ENCODE measurements at places on chromosomes 1 and 21.

DNA sequence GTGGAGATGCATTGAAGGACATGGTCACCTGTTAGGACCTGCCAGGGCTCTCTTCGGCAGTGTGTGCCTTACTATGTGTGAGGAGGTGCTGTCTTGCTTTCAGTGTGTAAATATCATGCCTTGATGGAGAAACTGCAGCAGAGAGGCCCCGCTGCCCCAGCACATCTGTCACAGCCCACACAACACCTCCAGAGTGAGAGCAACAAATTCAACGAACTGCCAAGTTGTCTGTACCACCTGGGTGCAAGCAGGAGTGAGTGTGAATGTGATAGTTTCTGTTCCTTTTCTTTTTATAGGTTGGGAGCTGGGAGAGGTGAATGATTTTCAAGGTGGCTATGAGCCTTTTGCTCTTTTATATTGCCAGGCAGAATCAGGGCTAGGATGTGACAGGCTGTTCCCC lies 114.6 kb upstream of the KIAA0040 start:
- H3K4me3 ChIP-seq: no peak overlapping the region
- peaks cover 44% of the 10 kb centered on the region for H3K4me1 ChIP-seq
- H3K36me3 ChIP-seq: no peaks in the 10 kb centered on the region
- H3K27ac ChIP-seq: peak overlapping the region; percentile 4

- no peak for DNase-seq
- no peak overlapping the region for H3K4me3 ChIP-seq
- H3K27me3 ChIP-seq: no peaks in the 10 kb centered on the region
Observed at GRCh38 chr1:246907472-246907871, 24.3 kb downstream of the AHCTF1 start.

GRCh38 chr1:226097866-226098625 lies 35.5 kb downstream of the H3-3A start:
- peaks cover 12% of the 10 kb centered on the region for H3K4me1 ChIP-seq
- DNase-seq: no peak
- H3K4me3 ChIP-seq: no peak overlapping the region
- H3K27ac ChIP-seq: no peak overlapping the region
- H3K27me3 ChIP-seq: peaks cover 13% of the 10 kb centered on the region

DNA sequence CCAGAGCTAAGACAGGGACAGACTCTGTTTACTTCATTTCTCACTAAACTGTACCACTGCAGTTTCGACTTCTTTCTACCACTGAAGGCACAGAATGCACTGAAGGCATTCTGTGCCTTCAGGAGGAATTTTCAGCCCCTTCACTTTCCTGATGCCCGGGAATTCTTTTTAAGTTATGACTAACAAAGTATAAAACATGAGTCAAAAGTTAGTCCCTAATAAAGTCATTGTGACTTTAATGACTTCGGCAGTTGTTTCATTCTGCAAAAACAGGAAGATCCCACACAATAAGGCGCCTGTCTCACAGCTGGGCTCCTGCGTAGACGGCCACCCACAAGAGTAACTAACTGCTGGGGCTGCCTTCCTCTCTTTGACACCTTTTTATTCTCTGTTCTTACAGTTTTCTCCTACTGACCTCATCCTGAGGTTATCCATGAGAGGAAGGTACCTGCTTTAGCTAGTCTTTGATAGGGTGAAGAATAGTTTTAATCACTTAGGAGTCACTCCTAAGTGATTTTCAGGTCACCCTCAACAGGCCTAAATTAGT lies 183.9 kb upstream of the SGIP1 start:
- H3K27me3 ChIP-seq: no peaks in the 10 kb centered on the region
- peaks cover 53% of the 10 kb centered on the region for H3K4me1 ChIP-seq
- peaks cover 24% of the 10 kb centered on the region for H3K36me3 ChIP-seq
- peak; percentile 57 for DNase-seq

DNA sequence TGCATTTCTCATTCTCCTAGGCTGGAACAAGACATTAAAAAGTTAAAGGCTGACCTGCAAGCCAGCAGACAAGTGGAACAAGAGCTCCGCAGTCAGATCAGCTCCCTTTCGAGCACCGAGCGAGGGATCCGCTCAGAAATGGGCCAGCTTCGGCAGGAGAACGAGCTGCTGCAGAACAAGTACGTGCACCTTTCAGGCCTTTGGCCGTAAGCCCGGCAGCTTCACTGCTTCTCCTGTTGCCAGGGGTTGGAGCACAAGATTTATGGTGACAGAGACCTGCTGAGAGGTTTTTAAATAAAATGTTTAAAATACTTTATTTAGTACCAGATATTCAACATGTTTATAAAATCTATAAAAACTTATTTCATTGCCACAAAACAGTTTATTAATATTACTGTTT lies 53.4 kb downstream of the MACO1 start:
- no peaks in the 10 kb centered on the region for H3K27me3 ChIP-seq
- peaks cover 15% of the 10 kb centered on the region for H3K4me1 ChIP-seq
- H3K36me3 ChIP-seq: peaks cover 26% of the 10 kb centered on the region
- no peak overlapping the region for H3K4me3 ChIP-seq
- DNase-seq: no peak

- peaks cover 38% of the 10 kb centered on the region for H3K27me3 ChIP-seq
- no peak for DNase-seq
Observed at GRCh38 chr1:36583980-36584782, 101.5 kb upstream of the CSF3R start.

DNA sequence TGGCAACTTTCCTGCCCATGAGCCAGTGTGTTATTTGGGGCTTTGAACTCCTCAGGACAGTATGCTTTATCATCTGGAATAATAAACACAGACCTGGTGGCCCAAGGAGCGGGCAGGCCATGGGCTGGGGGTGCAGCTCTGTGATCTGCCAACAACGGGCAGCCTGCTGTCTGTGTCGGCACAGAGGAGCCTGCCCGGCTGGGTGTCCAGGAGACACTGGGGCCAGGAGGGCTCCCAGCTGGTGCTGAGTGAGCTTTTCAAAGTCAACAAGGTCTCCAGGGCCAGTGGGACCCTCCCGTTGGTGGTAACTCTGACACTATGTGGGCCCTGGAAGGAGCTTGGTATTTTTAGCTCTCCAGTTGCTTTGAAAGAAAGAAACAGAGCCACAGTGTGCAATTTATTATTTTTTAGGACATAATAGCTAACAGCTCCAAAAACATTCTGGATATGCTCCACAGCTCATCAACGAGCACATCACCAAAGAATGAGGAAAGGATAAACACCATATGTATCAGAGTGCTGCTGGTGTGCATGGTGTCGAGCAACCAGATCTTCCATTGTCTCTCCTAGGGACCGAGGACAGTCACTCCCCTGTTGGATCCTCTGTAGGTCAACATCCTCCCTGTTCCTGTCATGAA lies 488.7 kb upstream of the USP24 start:
- H3K27me3 ChIP-seq: peaks cover 7% of the 10 kb centered on the region
- no peak for DNase-seq
- H3K4me3 ChIP-seq: no peak overlapping the region
- no peaks in the 10 kb centered on the region for H3K4me1 ChIP-seq
- no peaks in the 10 kb centered on the region for H3K36me3 ChIP-seq
- H3K27ac ChIP-seq: no peak overlapping the region

DNA sequence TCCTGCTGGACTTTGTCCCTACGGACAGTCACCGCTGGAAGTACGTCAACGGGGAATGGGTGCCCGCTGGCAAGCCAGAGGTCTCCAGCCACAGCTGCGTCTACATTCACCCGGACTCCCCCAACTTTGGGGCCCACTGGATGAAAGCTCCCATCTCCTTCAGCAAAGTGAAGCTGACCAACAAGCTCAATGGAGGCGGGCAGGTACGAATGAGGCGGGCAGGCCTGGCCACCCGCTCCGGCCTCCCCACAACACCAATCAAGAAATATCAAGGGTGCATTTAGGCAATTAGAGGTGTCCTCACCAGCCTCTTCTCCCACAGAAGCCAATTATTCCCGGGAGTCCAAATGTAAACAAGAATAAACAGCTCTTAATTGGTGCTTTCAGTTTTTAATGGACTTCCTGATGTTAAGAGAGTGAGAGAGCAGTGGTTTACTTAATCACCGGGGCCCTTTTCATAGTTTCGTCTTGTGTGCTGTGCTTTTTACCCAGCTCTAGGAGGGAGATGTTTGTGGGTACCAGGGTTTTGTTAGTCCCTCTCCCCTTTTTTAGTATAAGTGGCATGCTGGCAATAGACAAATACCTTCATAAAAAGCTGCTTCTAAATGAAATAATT lies 10.7 kb downstream of the TBX19 start:
- no peaks in the 10 kb centered on the region for H3K27me3 ChIP-seq
- H3K4me1 ChIP-seq: peaks cover 5% of the 10 kb centered on the region
- no peak overlapping the region for H3K27ac ChIP-seq
- no peak for DNase-seq

DNA sequence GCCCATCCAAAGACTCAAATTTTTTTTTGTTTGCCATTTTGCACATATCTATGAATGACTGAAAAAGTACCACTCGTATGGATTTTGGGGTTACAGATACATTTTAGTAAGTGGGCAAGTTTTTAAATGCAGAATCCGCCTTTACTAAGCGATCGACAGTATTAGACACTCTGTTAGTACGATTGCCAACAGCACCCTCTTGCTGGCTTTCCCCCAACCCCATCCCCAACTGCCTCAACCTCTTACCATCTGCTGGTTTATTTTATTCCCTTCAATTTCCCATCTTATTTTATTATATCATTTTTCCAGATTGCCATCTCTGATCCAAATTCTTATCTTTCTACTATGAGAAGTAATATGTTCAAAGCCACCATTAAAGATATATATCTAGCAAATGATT lies 244.8 kb downstream of the LRRIQ3 start:
- H3K27me3 ChIP-seq: no peaks in the 10 kb centered on the region
- no peak overlapping the region for H3K4me3 ChIP-seq
- no peak for DNase-seq
- no peak overlapping the region for H3K27ac ChIP-seq

DNA sequence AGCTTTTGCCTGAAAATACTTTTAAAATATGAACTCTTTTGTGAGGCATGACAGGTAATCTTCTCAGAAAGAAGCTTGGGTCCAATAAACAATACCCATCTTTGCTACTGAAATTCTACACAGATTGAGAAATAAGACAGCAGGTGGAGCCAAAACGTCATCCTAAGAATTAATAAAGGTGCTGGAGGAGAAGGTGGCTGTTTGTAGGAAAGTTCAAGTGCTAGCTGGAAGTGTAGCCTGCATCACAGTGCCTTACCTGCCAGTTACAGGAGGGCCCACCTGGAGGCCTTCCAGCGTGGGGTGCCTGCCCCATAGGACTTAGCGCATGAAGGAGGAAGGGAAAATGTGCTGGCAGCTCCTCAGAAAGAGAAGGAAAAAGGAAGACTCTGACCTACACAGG lies 93.7 kb downstream of the TTC3 start:
- H3K27ac ChIP-seq: no peak overlapping the region
- no peaks in the 10 kb centered on the region for H3K4me1 ChIP-seq
- no peak overlapping the region for H3K4me3 ChIP-seq
- no peak for DNase-seq
- no peaks in the 10 kb centered on the region for H3K27me3 ChIP-seq

DNA sequence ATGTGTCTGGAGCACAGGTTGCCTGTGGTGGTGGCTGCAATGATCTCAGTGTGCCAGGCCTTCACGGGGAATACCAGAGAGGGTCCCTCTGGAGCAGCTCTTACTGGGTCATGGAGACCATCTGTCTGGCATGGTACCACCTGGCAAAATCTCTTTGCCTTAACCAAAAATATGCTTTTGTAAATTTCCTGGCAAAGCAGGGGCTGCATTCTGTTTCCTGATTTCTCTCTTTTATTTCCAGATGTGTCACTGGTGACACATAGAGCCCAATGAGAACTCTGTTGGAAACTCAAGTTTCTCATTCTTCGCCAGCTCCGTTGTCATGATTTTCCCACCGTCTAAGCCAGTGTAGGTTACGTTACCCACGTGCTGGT lies 136.5 kb downstream of the FGGY start:
- no peaks in the 10 kb centered on the region for H3K27me3 ChIP-seq
- no peak for DNase-seq
- peaks cover 8% of the 10 kb centered on the region for H3K36me3 ChIP-seq
- H3K27ac ChIP-seq: peak overlapping the region; percentile 89
- H3K4me1 ChIP-seq: peaks cover 43% of the 10 kb centered on the region

DNA sequence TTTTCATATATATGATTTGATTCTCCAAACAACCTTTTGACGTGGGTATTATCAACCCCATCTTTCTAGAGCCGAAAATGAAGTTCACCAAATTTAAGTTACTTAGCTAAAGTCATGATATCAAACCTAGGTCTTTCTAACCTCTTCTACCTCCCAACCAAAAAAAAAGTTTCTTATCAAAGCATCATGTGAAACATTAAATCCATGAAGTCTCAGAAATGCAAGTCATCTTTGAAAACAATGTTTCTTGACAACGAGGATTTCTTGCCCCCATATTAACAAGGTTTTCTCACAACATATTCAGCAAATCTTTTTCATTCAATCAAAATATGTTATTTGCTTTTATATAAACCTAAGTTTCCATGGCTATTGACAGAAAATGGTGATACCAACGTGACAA lies 306.3 kb downstream of the SMYD3 start:
- peaks cover 12% of the 10 kb centered on the region for H3K36me3 ChIP-seq
- no peak overlapping the region for H3K4me3 ChIP-seq
- H3K27ac ChIP-seq: no peak overlapping the region
- H3K27me3 ChIP-seq: no peaks in the 10 kb centered on the region
- no peak for DNase-seq

DNA sequence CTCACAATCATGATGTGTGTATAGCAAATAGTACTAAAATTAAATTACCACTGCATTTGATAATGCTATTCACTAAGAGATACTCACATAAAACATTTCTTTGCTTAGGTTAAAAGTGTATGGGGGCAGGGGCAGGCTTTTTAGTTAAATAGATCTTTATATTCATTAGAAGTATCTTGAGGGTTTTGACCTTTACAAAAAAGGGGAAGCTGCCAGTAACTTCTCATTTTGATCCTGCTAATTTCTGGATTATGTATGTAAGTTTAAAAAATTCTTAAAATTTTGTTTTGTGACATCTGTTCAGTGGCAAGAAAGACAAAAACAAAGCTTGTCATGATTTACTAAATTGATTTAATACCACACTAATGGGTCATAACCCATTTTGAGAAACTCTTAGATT lies 45.8 kb upstream of the S1PR1 start:
- peak overlapping the region; percentile 63 for H3K27ac ChIP-seq
- H3K27me3 ChIP-seq: no peaks in the 10 kb centered on the region
- H3K36me3 ChIP-seq: no peaks in the 10 kb centered on the region
- peak overlapping the region; percentile 15 for H3K4me3 ChIP-seq
- peaks cover 44% of the 10 kb centered on the region for H3K4me1 ChIP-seq
- no peak for DNase-seq

DNA sequence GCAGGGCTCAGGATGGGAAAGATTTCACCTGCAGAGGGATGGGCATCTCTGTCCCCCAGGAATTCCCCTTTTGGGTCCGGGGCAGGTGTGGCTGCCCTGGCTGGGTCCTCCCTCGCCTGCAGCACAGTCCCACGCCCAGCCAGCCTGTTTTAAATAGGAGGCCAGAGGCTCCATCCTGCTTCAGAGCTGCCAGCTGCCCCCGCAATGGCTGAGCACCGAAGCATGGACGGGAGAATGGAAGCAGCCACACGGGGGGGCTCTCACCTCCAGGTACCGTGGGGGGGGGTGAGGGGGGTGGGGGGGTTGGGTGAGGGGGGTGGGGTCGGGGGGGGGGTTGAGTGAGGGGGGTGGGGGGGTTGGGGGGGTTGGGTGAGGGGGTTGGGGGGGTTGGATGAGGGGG lies 3.6 kb downstream of the SCNN1D start:
- peak overlapping the region; percentile 85 for H3K27ac ChIP-seq
- no peaks in the 10 kb centered on the region for H3K27me3 ChIP-seq
- H3K4me1 ChIP-seq: peaks cover 4% of the 10 kb centered on the region

GRCh38 chr1:169122976-169123375 lies 16.5 kb downstream of the ATP1B1 start:
- no peak overlapping the region for H3K4me3 ChIP-seq
- peaks cover 6% of the 10 kb centered on the region for H3K4me1 ChIP-seq
- no peak for DNase-seq
- no peaks in the 10 kb centered on the region for H3K36me3 ChIP-seq
